ENCODE measurements at places on chromosomes 11 and 22. TPM values are rescaled to one million over a fixed set of nuclear protein-coding genes. Genes with fewer than 3 reads are reported as not detected.

IGSF22 gene
- polyA plus RNA-seq = 0.49 TPM

DNA sequence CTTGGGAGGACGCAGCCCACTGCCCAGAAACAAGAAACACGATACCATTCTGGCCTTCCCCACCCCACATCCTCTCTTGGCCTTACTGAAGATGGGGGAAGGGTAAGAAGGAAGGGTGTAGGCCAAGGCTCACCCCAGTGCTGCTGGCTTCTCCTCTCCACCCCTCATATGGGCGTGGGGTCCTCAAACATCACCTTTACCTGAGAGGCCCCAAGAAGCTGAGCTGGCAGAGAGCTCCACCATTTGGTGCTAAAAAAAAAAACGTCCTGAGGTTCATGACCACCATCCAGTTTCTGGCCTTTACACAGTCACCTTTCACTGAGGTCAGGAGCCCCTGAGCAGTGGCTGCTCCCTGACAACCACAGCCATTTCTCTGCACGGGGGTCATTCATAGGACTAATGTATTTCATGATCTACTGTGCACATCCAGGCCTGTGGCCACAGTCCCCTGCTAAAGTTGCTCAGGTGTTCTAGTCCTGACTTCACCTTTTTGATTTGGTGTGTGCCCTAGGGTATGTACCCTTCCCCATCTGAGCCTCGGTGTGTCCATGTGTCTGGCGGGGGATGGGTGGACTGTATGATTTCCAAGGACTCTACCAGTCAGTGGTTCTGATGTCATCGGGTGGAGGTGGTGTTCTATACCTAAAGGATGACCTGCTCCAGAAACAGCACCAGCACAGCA lies 15.1 kb downstream of the RHOG start:
- H3K4me3 ChIP-seq = no peak overlapping the region
- H3K27me3 ChIP-seq = no peaks in the 10 kb centered on the region
- peaks cover 20% of the 10 kb centered on the region for H3K36me3 ChIP-seq
- DNase-seq = no peak
- H3K27ac ChIP-seq = no peak overlapping the region
- no peaks in the 10 kb centered on the region for H3K4me1 ChIP-seq

DNA sequence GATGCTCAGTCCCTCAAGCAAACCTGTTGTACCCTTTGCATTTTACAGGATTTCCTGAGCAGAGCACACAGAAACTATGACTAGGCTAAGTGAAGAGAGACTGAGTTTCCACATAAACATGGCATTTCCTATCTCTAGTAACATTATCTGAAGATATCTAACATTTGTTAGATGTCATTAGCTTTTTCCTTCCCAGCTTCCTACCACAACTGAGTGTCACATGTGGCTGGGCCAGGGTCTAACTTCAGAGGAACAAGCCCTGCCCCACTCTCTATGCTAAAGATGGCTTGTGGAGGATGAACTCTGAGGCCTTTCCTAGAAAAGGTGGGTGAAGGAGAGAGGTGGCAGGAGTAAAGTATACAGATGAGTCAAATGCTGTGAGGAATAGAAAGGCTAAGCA lies 16.5 kb downstream of the C22orf42 start:
- no peaks in the 10 kb centered on the region for H3K4me1 ChIP-seq
- H3K36me3 ChIP-seq = no peaks in the 10 kb centered on the region
- H3K27me3 ChIP-seq = no peaks in the 10 kb centered on the region
- no peak for DNase-seq

DNA sequence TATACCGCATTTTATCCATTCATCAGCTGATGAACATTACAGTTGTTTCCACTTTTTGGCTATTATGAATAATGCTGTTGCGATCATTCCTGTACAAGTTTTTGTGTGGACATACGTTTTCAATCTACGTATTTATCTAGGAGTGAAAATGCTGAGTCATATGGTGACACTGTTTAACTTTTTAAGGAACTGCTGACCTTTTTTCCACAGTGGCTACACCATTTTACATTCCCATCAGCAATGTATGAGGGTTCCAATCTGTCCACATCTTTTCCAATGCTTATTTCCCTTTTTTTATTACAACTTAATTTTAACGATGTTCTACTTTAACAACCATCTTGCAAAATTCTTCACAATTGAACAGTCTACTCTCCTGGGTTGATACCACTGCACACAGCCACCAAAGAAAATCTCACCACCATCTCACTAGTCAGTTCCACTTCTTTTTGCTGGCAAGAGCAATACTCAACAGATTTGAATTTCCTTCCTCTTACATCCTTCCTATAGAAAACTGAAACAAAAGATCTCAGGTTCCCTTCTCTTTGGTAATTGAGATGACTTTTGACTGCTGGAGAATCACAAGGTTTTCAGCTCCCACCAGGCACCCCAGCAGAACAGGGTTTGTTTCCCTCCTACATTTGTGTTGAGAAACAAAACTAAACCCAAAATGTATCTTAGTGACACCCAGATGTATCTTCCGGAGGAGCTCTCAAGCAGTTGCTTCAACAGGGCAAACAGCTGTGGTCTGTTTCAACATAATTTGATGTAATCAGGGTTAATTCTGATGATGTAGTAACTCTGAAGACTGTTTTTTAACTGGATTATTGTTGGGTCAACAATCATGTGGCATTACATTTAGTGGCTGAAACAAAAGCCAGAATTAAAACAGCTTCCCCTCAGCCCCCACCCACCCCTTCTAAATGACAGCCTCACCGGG lies 7.0 kb upstream of the GAB2 start:
- peak overlapping the region; percentile 60 for H3K27ac ChIP-seq
- no peak for DNase-seq
- no peaks in the 10 kb centered on the region for H3K36me3 ChIP-seq
- no peak overlapping the region for H3K4me3 ChIP-seq
- no peaks in the 10 kb centered on the region for H3K27me3 ChIP-seq
- H3K4me1 ChIP-seq = peaks cover 11% of the 10 kb centered on the region

KRTAP5-9 gene
- polyA plus RNA-seq = not detected

CASTOR1 gene
- 7.0 TPM for polyA plus RNA-seq

- peaks cover 41% of the 10 kb centered on the region for H3K27me3 ChIP-seq
- H3K4me1 ChIP-seq = no peaks in the 10 kb centered on the region
- H3K36me3 ChIP-seq = peaks cover 2% of the 10 kb centered on the region
- DNase-seq = peak; percentile 36
These were observed 130.5 kb upstream of the C11orf58 start for GRCh38 chr11:16607675-16608644.

DNA sequence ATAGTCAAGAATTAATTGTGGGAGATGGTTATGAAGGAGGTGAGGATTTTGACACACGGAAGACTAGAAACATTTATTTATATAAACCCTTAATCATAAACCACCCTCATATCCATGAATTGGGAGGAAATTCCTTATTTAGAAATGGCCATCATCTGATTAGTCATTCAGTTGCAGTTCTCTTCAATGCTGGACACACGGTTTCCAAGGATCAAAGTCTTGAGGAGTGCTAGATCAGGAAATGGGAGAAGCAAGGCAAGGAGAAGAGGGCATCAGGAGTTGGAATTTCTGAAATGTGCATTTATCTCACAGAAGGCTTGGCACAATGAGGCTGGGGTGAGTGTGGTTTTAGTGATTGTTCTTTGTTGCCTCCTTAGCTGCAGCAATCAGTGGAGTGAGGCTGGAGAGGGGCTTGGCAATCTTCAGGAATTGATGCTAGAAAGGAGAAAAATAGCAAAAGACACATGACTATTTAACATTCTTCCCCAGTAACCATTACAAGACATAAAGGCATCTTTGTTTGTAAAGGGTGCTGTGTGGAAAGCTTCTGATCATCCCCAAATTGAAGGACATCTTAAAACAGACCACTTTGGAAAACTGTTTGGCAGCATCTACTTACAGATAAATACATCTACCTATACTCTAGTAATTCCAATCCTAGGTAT lies 21.6 kb upstream of the GDPD4 start:
- H3K4me1 ChIP-seq = no peaks in the 10 kb centered on the region
- H3K27ac ChIP-seq = no peak overlapping the region
- DNase-seq = peak; percentile 52
- H3K4me3 ChIP-seq = no peak overlapping the region
- H3K27me3 ChIP-seq = no peaks in the 10 kb centered on the region

KRTAP5-10 gene
- polyA plus RNA-seq = not detected

DNA sequence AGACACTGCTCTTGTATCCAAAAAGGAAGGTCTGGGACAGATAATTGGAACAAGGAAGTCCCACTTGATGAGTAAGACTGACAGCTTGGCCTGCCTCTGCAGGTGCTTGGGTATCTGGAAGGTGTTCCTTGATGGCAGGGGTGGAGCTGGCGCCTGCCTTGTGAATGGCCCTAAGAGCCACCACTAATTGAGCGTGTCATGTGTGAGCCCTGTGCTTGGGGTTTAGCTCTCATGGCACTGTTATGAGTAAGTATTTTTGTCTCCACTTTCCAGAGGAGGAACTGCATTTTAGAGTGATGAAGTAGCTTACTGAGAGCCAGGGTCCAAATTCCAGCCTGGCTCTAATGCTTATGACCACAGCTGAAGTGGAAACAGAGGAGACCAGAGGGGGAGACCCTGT lies 71.2 kb upstream of the NECTIN1 start:
- H3K27me3 ChIP-seq = peaks cover 2% of the 10 kb centered on the region
- no peaks in the 10 kb centered on the region for H3K36me3 ChIP-seq
- peak; percentile 17 for DNase-seq
- no peak overlapping the region for H3K27ac ChIP-seq
- H3K4me1 ChIP-seq = no peaks in the 10 kb centered on the region

DCHS1 gene
- polyA plus RNA-seq = 10.7 TPM

GRCh38 chr11:82671451-82671850 lies 62.2 kb downstream of the FAM181B start:
- DNase-seq = no peak
- no peaks in the 10 kb centered on the region for H3K27me3 ChIP-seq
- H3K36me3 ChIP-seq = no peaks in the 10 kb centered on the region
- no peak overlapping the region for H3K27ac ChIP-seq
- no peak overlapping the region for H3K4me3 ChIP-seq

DNA sequence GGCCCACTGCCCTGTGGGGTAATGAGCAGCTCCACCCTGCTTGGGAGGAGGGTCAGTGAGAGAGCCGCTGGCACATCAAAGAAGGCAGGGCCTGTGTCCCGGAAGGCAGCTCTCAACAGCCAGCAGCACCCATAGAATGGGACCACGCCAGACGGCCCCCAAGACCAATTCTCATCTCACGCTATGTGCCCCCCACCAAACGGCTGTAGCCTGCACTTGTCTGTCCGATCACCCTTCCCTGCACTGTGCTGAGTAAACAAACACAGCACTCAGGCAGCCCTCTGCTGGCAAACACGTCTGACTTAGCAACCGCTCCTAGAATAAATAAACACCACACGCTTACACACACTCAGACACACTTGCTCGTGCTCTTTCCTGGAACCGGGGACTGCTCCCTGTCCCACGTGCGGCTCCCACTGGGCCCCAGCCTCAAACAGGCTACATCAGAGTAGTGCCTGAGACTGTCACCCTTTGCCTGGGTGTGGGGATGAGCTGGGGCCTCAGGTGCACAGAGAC lies 53.2 kb upstream of the CDON start:
- no peak overlapping the region for H3K4me3 ChIP-seq
- peaks cover 48% of the 10 kb centered on the region for H3K4me1 ChIP-seq
- no peak overlapping the region for H3K27ac ChIP-seq

DNA sequence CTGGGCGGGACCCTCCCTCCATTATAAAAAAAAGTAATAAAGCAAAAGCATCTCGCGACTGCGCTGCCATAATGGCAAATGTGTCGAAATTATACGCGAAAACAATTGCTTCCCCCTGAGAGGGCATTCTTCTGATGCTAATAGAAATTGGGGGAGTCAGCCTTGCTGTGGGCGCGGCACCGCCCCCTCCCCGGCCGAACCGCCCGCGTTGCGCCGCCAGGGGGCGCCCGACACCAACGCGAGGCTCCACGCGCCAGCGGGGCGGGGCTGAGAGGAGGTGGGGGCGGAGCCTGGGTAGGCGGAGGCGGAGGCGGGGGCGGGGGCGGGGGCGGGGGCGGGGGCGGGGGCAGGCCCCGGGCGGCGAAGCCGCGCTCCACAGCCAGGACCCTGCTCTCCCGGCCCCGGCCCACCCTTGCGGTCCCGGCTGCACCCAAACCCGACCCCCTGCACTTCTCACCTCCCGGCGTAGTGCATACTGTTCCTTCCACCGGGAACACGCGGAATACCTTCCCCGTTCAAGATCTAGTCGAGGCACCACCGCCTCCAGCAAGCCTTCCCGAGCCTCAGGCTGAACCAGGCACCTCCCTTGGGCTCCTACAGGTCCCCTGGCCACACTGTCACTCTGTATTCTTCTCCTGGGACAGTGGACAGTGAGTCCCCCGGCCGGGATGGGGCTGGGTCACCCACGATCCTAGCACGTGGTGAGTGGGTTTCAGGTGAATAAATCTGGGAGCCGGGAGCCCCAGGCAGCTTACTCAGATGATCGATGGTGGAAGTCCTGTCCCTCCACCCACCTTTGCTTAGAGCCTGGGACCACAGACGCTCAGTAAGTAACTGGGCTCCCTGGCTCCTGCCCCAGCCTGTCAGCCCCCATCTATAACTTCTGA lies 15.5 kb upstream of the UPK3A start:
- H3K27ac ChIP-seq = no peak overlapping the region
- H3K4me1 ChIP-seq = peaks cover 3% of the 10 kb centered on the region
- no peaks in the 10 kb centered on the region for H3K36me3 ChIP-seq
- H3K4me3 ChIP-seq = peak overlapping the region; percentile 57

- DNase-seq = no peak
- no peak overlapping the region for H3K27ac ChIP-seq
- H3K4me1 ChIP-seq = no peaks in the 10 kb centered on the region
- H3K27me3 ChIP-seq = no peaks in the 10 kb centered on the region
These were observed 32.1 kb upstream of the GNB1L start for GRCh38 chr22:19886605-19887255.

ZNF214 gene
- polyA plus RNA-seq = 6.8 TPM

- DNase-seq = no peak
- H3K27ac ChIP-seq = no peak overlapping the region
- no peaks in the 10 kb centered on the region for H3K4me1 ChIP-seq
- no peak overlapping the region for H3K4me3 ChIP-seq
These were observed 542.0 kb downstream of the FAM181B start for GRCh38 chr11:82191695-82192094.

DNA sequence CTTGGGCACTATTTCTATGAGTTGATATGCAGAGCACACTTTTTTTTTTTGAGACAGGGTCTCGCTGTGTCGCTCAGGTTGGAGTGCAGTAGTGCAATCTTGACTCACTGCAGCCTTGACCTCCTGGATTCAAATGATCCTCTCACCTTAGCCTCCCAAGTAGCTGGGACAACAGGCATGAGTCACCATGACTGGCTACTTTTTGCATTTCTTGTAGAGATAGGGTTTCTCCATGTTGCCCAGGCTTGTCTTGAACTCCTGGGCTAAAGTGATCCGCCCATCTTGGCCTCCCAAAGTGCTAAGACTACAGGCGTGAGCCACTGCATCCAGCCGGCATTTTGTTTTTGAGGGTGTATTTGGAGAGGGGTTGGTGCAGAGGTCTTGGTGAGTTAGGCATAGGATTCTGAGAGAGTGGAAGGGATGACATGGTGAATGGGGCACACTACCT lies 29.9 kb upstream of the MTCH2 start:
- no peaks in the 10 kb centered on the region for H3K36me3 ChIP-seq
- DNase-seq = no peak
- H3K4me3 ChIP-seq = no peak overlapping the region
- H3K27me3 ChIP-seq = no peaks in the 10 kb centered on the region

All from small intestine (tissue), 16 donors.